Right atrium auricular region (tissue), 2 donors: ENCODE measurements at places on chromosomes 4 and X. TPM values are rescaled to one million over a fixed set of nuclear protein-coding genes. Genes with fewer than 3 reads are reported as not detected.

Gene SUPT20HL1
- not detected for total RNA-seq

DNA sequence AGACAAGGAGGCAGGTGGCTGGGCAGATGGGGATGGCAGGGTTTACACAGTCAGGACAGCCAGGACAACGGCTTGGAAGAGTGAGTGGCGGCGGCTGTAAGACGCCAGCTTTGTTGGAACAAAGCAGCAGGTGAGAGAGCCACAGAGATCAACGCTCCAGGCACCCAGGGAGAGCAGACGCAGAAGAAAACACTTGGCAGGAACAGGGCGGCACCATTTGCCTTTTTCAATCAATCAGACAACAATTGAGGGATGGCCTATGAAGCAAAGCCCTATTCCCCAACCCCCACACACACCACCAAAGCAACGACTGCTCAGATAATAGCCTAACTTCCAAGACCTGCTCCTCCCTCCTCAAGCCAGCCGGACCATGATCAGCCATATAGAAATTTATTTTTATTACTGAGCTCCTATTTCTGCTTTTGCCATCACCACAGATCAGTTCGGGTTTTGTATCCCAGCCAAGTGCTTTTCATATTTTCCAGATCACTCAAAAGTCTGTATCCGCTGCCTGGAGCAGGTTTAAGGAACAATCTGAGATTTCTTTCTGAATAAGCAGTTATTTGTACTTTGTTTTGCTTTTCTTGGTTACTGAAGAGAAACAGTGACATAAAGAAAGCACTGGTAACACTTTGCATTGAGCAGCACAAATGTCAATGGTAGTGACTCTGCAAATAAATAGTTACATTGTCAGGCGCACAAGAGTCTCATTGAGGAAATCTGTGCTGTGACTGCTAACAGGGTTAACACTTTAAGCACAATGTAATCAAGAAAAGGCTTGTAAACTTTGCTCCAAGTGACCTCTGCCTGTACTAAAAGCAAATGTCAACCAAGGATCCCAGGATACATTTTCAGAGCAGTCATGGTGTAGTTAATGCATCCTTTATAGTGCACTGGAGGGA is 81.8 kb upstream of the RBPJ start:
- no peak overlapping the region for H3K4me3 ChIP-seq
- no peak for DNase-seq
- no peaks in the 10 kb centered on the region for H3K36me3 ChIP-seq
- H3K27ac ChIP-seq: no peak overlapping the region
- H3K4me1 ChIP-seq: no peaks in the 10 kb centered on the region
- H3K27me3 ChIP-seq: no peaks in the 10 kb centered on the region

DNA sequence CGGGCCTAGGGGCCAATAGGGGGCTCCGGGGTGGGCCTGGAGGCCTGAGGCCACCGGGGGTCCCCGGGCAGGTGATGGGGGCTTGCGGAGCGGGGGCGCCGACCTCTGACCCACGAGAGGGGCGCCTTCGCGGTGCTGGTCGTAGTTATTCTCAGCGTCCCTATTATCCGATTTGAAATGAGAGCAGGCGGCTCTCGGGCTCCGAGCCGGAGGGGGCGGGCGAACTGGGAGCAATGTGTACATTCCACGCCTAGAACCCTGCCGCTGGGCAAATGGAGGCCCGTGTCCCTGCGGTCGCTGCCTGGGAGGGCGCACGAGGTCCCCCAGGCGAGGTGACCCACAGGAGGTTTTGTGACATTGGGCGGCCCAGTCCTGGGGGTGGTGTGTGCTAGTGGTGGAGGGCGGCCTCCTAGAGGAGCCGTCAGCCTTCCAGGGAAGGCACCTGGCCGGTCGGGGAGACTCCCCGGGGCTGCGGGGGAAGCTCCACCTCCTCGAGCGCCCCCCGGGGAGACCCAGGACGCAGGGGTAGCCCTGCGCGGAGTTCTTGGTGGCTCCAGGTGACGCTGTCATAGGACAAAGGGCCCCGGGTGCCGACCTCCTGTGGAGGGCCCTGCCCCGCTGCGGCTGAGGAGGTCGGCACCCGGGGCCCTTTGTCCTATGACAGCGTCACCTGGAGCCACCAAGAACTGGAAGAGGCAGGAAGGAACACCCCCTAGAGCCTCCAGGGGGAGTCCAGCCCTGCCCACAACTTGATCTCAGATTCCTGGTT is 102.6 kb upstream of the PRKX start:
- peak overlapping the region; percentile 94 for H3K27ac ChIP-seq
- no peaks in the 10 kb centered on the region for H3K4me1 ChIP-seq
- H3K27me3 ChIP-seq: no peaks in the 10 kb centered on the region
- H3K4me3 ChIP-seq: peak overlapping the region; percentile 86
- H3K36me3 ChIP-seq: no peaks in the 10 kb centered on the region

GRCh38 chr4:147325571-147325981 is 155.3 kb upstream of the EDNRA start:
- no peak overlapping the region for H3K27ac ChIP-seq
- no peaks in the 10 kb centered on the region for H3K36me3 ChIP-seq
- no peak for DNase-seq
- H3K4me3 ChIP-seq: no peak overlapping the region
- H3K27me3 ChIP-seq: no peaks in the 10 kb centered on the region
- H3K4me1 ChIP-seq: no peaks in the 10 kb centered on the region

Gene CSAG2
- total RNA-seq: not detected

- DNase-seq: no peak
- H3K4me1 ChIP-seq: no peaks in the 10 kb centered on the region
- H3K36me3 ChIP-seq: no peaks in the 10 kb centered on the region
Observed at GRCh38 chrX:124289443-124289842, 43.0 kb upstream of the TEX13D start.

Gene TMEM175
- 24.0 TPM for total RNA-seq

Gene TXK
- total RNA-seq: 0.35 TPM

DNA sequence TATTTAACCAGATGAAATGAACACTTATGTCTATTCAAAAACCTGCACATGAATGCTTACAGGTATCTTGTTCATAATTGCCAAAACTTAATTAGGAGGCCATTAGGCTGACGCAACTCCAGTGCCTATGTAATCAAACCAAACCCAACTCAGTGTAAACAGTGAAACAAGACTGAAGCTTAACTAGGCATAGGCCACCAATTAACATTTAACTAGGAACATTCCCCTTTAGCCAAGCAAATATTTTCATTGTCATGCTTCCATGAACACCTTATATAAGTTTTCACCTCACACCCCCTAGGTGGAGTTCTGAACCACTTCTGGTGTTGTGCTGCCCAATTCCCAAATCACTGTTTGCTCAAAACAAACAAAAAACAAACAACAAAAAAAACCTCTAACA is 686.0 kb downstream of the STPG2 start:
- H3K27ac ChIP-seq: no peak overlapping the region
- no peaks in the 10 kb centered on the region for H3K4me1 ChIP-seq
- H3K27me3 ChIP-seq: no peaks in the 10 kb centered on the region
- no peak overlapping the region for H3K4me3 ChIP-seq
- no peaks in the 10 kb centered on the region for H3K36me3 ChIP-seq

GRCh38 chr4:143207555-143207954 is 22.8 kb downstream of the USP38 start:
- no peaks in the 10 kb centered on the region for H3K27me3 ChIP-seq
- no peak overlapping the region for H3K27ac ChIP-seq
- H3K4me3 ChIP-seq: no peak overlapping the region
- no peaks in the 10 kb centered on the region for H3K4me1 ChIP-seq
- H3K36me3 ChIP-seq: peaks cover 38% of the 10 kb centered on the region
